ENCODE measurements at places on chromosomes 11 and 22.
A peak's percentile ranks its signal among the peaks of the same experiment; 100 is the strongest.

DNA sequence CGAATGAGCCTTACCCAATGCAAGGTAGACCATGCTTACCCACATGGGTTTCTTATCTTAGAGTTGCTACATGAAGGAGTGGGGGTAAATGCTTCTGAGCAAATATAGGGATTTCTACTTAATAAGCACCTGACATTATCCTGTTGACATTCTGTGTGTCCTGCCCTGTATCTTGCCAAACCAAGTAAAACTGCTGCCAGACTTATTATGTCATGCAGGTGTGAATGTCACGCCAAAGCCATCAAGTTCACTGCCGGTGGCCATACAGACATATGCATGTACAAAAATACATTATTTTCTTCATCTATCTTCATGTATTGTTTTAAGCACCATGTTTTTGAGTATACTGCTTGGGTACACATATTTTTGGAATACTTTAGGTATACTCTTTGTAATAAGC is 70.2 kb downstream of the NOX4 start:
- no peak for DNase-seq

DNA sequence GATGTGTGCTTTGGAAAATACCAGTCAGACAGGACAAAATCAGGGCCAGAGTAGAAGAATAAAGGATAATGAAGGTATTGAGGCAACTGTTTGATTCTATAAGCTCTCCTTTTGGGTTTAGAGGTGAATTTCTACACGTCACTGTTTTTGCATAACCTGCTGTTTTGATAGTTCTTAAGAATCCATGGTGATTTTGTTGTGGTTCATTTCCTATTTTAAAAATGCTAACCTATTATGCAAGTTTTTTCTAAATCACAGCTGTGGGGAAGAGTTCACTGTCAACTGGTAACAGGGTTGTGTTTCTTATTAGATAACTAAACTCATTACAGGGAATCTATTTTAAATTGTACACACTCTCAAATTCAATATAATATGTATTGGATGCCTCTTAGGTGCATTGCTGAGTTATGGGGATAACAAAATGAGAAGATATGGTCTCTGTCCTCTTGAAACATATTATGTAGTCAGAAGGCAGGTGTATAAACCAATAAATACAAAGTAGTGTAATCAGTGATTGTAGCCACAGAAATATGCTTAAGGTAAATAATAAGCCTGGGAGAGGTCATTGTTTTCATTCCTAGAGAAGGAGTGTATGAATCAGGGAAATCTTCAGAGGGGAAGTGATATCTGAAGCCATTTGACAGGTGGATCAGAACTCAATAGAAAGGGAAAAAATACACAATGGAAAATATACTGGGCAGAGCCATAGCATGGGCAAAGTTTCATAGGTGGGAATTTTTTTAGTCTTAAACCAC is 192.5 kb downstream of the FAT3 start:
- peak; percentile 3 for DNase-seq

GRCh38 chr11:85752890-85753581 is 57.9 kb downstream of the SYTL2 start:
- DNase-seq, result peak; percentile 19

- no peak for DNase-seq
Measured at GRCh38 chr11:132777067-132777975, 755.0 kb downstream of the OPCML start.

- DNase-seq, result no peak
Measured at GRCh38 chr11:81253244-81253643, 1480.4 kb downstream of the FAM181B start.

- no peak for DNase-seq
Measured at GRCh38 chr11:131877246-131877942, 507.0 kb downstream of the NTM start.

DNA sequence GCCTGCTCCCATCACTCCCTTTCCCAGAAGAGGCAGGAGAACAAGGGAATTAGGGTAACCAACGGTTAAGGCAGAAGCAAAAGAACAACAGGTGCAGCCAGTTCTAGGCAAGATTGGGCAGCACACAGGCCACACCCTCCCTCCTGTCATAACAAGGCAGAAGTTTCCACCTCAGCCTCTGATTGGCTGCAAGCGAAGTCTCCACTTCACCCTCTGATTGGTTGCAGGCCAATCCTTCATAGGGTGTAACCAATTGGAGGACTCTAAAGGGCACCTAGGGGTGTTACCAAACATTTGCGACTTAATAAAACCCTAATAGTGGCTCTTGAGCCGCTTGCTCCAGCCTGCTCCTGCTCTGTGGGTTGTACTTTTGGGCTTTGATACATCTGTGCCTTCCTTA is 153.8 kb downstream of the CACNA1I start:
- no peak for DNase-seq

DNA sequence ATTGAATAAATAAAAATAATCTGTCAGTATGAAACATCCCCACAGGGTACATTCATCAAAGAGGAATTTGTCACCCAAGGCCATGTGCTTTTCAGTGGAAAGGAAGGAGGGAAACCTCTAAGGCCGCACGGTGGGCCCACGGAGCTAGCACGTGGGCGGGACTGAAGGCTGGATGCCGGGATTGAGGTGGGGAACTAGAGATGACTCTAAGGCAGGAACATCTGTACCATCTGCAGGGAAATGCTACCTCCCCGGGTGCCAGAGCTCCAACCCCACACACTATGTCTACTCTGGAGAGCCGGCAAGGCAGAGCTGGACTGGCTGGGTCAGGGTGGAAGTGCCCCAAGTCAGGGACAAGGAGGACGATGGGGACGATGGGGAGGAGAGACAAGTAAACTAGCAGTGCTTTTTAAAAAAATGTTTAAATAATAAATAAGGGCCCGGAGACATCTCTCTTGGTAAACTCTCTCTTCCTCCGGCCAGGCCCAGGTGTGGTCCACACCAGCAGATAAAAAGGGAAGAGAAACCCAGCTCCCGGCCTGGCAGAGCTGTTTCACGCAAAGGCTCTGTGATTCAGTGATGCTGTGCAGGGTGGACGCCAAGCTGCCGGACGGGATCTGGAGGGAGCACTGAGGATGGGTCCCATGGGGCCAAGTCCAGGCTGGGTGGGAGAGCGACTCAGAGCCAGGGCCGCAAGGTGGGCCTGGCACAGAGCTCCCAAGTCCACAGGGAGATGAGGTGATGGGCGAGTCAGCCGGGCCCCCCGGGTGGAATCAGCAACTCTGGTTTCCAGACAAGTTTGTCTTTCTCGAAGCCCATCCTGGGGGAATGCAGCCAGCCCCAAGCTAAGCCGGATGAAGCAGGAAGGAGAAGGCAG is 5.8 kb downstream of the LIF start:
- peak; percentile 31 for DNase-seq

DNA sequence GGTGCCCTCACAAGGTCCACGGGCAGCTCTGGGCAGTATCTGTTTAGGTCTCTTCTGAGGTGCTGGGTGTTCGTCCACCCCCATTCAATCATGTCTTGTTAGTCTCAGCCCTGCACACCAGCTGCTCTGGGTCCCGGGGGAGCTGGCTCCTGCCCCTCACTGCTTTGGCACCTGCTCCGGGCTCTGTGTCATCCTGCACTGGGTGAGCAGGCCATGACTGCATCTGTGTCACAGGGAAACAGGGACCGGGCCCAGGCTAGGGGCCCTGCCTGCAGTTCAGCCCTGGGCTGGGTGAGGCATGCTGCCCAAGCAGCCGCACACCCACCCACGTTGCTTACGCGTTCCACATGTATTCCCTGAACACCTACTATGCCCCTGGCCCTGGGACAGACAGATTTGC is 43.9 kb downstream of the ELFN2 start:
- DNase-seq, result peak; percentile 33

- DNase-seq, result peak; percentile 40
Measured at GRCh38 chr22:41951898-41952474, at the start of gene SMIM45. Gene SMIM45 (plus strand): TSS chr22:41952150.

GRCh38 chr11:18789942-18790341 is 1.7 kb downstream of the PTPN5 start:
- DNase-seq, result no peak

GRCh38 chr11:122659676-122660554 is 4.4 kb downstream of the UBASH3B start:
- no peak for DNase-seq

DNA sequence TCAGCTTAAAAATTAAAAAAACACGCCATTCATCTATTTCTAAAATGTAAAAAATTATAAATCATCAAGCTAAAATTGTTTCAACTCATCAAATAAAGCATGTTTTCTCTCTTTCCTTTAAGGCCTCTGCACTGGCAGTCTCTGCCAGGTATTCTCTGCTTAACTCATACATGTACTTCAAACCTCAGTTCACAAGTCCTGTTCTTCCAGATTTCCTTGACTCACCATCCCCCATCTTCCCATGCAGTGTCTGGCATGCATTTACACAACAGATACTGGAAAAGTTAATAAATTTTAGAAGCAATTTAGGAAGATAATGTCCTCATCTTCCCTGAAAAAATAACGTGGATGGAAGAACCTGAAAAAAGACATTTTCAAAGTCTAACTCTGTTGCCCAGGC is 32.5 kb downstream of the CSTF3 start:
- DNase-seq, result no peak

- DNase-seq, result no peak
Measured at GRCh38 chr11:117279711-117280376, 11.3 kb upstream of the BACE1-AS start.

DNA sequence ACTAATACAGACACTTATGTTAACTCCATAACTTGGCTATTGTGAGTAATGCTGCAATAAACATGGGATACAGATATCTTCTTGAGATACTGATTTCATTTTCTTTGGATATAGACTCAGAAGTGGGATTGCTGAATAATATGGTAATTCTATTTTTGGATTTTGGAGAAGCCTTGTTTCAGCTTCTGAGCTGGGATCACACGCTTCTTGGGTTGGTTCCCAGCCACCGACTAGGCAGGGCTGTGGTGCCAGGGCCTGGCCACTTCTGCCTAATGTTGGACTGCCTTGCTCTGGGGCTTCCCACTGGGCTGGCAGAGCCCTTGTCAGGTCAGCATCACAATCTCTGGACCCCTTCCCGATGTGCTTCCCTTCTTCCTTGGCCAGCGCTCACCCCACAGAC is 14.0 kb upstream of the MCHR1 start:
- DNase-seq, result no peak

DNA sequence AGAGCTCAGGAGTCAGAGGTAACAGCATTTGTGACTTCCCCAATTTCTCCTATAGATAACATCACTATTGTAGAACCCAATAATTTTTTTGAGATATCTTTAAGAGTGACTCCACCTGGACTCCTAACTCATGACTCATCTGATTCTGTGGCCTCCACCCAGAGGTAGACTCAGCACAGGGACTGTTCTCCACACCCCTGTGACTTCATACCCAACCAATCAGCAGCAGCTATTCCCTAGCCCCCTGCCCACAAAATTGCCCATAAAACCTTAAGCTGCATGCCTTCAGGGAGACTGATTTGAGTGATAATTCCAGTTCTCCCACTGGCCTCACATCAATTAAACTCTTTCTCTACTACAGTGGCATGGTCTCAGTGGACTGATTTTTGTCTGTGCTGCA is 475.4 kb upstream of the FAT3 start:
- no peak for DNase-seq

DNA sequence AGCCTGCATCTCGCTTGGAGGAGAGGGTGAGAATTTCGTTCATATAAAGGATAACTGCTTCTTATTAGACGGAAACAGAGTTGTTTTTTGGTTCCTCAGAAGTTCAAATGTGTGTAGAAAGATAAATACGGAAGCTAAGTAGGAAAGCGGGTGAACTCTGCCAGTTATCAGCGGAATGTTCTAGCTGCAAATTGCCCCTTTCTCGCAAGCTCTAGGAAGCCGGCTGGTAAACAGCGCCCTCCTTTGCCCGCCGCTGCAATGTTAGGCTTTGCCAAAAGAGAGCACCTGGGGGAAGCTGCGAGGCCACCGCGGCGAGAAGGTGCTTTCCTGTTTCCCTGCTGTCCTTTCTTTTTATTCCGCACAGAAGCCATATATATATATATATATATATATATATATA is 67.0 kb downstream of the IGLL5 start:
- peak; percentile 82 for DNase-seq

- DNase-seq, result no peak
Measured at GRCh38 chr22:48098921-48099245, 1336.4 kb downstream of the TBC1D22A start.

DNA sequence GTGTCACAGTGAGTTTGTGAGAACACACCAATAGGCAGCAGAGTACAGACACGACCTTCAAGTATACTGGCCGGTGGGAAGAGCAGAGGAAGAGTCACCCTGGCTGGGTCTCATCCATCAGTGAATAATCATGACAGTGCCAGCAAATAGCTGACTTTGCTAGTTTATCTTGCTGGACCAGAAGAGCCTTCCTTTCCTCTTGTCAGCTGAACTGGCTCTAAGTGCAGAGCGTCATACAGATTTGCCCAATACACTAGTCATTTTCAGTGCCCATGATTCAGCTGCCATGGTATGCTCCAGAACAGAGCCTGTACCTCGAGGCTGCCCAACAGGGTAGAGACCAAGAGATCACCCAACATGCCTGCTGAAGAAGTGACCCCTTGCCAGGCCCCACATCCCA is 82.9 kb upstream of the TBCEL start:
- no peak for DNase-seq

GRCh38 chr11:75351791-75352587 is 528 bp upstream of the ARRB1 start:
- DNase-seq, result peak; percentile 18

DNA sequence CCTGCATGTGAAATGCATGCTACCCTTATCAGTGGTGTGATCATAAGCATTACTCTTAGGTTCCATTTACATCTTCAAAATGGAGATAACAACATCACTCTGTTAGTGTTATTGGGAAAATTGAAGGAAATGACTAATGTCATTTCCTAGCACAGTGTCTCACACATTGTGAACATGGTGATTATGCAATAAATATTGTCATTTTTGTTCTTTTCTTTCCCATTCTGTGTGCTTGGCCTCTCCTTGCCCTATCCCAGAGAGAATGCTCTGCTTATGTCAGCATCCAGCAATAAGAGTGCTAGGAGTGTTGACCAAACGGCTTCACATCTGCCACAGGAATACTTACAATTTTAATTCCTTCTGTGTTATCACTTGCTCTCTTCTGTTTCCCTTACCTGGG is 1024.1 kb upstream of the CCDC90B start:
- no peak for DNase-seq

DNA sequence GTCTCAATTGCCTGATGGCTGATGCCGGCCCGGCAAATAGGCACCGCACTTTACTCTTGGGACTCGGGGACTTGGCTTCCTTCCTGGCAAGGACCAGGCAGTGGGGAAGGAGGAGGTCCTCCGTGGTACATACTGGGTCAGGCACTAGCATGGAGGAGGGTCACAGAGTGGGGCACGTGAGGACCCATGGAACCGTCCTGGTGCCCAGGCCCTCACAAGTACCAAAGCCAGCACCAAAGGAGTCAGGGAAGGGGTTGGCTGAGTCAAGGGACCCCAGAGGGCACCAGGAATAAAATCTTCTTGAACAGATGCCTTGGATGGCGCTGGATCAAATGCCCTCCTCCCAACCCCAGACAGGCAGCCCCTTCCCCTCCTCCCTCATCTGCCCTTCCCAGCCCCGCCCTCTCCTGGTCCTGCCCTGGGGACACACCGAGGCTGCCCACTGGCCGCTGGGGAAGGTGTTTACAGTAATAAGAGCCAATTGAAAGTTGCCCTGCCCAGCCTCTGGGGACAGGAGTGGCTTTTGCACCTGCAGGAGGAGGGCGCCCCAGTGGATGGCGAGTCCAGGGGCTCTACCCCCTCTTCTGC is 5.6 kb upstream of the CARNS1 start:
- peak; percentile 57 for DNase-seq
